ENCODE measurements at places on chromosomes 5 and 9.

DNA sequence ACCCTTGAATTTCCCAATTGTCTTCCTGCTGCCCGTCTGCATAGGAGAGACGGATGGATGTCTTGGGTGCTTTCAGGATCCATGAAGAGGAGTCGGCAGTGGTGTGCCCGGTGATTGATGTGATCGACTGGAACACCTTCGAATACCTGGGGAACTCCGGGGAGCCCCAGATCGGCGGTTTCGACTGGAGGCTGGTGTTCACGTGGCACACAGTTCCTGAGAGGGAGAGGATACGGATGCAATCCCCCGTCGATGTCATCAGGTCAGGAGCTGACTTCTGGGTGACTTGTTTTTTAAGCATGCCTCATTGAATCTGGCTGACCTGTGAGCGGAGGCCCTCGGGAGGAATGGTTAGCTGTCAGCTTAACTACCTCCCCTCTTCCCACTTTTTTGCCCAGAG, 24.2 kb downstream of the GALNT12 start:
- DNase-seq = no peak

- DNase-seq = no peak
Measured at GRCh38 chr5:76111477-76112174, 28.4 kb downstream of the SV2C start.

DNA sequence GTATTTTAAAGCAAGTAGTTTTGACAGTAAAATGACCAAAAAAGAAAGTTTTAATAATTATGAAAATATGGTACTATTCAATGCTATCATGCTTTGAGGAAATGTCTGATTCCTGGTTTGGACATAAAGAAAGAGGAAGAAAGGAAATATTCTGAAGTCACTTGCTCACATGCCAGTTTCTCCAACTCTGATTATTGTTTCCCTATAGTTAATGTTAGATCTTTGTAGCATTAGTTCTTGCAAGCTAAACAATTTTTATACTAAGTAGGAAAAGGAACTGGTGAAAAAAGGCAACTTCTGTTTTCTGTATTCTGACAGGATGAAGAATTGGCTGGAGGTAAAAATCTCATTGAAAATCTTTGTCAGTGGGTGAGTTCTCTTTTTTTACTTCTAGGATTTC, 119.5 kb downstream of the YTHDC2 start:
- no peak for DNase-seq

- DNase-seq = no peak
Measured at GRCh38 chr5:116506488-116506887, 68.1 kb downstream of the SEMA6A start.

DNA sequence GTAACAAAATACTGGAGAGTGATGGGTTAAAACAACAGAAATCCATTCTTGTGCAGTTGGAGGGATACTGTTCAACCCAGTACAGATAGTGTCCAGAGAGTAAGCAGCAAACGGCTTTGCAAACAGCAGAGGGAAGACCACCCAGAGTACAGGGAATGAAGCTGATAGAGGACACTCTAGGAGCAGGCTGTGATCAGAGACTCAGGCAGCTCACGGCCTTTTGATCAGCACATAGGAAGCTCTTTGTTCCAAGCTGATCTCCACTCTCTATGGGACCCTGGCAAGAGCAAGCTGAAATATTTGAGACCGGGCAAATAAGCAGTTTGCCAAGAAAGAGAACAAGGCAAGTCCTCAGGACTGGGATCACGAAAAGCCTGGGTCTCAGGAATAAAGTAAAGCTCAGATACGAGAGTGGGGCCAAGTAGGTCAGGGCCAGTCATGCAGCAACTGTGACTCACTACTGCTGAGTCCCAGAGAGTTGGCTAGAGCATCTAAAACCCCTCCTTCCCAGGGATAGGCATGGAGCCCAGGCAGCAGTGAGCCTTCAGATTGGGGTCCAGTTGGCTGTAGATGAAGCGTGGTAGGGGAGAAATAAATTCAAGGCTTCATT, 52.4 kb downstream of the MELK start:
- no peak for DNase-seq

DNA sequence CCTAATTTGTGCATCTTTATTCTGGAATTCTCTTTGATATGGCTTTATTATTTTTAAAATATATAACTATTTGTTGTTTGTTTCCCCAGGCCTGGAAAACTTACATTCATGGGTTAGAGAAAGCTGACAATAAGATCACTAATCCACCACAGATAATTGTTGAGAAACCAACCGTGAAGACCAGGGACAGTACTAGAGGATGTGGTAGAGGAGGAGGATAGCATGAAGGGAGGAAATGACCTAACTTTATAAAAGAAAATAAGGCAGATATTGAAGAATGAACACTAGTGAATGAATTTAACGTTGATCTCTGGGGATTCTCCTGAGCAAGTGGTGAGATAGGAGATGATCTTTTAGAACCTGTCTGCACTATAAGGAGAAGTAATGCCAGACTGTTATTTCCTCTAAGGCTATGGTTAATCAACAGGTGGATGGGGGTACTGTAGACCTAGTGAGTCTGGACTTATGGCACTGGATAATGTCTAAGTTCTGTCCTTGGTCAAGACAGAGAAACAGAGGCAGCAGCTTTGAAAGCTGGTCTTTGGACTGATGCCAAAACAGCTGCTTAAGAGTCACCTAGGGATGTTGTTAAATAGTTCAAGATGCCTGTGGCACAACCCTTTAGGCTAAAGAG, 52.4 kb downstream of the NREP start:
- DNase-seq = no peak

GRCh38 chr9:37210737-37211523, 90.6 kb downstream of the ZCCHC7 start:
- no peak for DNase-seq
